ENCODE measurements at places on chromosomes 2 and 18. TPM values are rescaled to one million over a fixed set of nuclear protein-coding genes. Genes with fewer than 3 reads are reported as not detected.

The INHBB gene
- polyA plus RNA-seq, result 1.0 TPM

The MDH1B gene
- 0.95 TPM for polyA plus RNA-seq

The MOCOS gene
- not detected for polyA plus RNA-seq

The TNFRSF11A gene
- polyA plus RNA-seq, result 3.5 TPM

The SCN7A gene
- polyA plus RNA-seq, result 49.4 TPM

The EPG5 gene
- 17.0 TPM for polyA plus RNA-seq

The HOXD1 gene
- polyA plus RNA-seq, result 1.3 TPM

The MRPL53 gene
- polyA plus RNA-seq, result 57.8 TPM

The ALPI gene
- polyA plus RNA-seq, result not detected

The ASNSD1 gene
- polyA plus RNA-seq, result 39.5 TPM

The FAM117B gene
- 3.1 TPM for polyA plus RNA-seq

The CD8B2 gene
- polyA plus RNA-seq, result 0.11 TPM

The TANC1 gene
- 22.1 TPM for polyA plus RNA-seq

The CKAP2L gene
- 7.3 TPM for polyA plus RNA-seq

The SGPP2 gene
- 1.7 TPM for polyA plus RNA-seq

The PLB1 gene
- 1.8 TPM for polyA plus RNA-seq

The ERFE gene
- polyA plus RNA-seq, result 9.7 TPM

The RMND5A gene
- 38.2 TPM for polyA plus RNA-seq

The DSG1 gene
- polyA plus RNA-seq, result not detected

The BCL2 gene
- not detected for polyA plus RNA-seq

The NT5DC4 gene
- 1.5 TPM for polyA plus RNA-seq

The SLC38A11 gene
- polyA plus RNA-seq, result 0.50 TPM

The ANKRD30B gene
- polyA plus RNA-seq, result not detected

The ANKRD30BL gene
- polyA plus RNA-seq, result 0.12 TPM

The ALPP gene
- not detected for polyA plus RNA-seq

The CXCR2 gene
- polyA plus RNA-seq, result 0.31 TPM

The MERTK gene
- polyA plus RNA-seq, result 4.3 TPM

The PMAIP1 gene
- 23.0 TPM for polyA plus RNA-seq

The FBLN7 gene
- polyA plus RNA-seq, result 12.8 TPM

The KANSL3 gene
- polyA plus RNA-seq, result 34.2 TPM

The PROKR1 gene
- 1.1 TPM for polyA plus RNA-seq

The REG1B gene
- not detected for polyA plus RNA-seq

The ASB18 gene
- 5.2 TPM for polyA plus RNA-seq

The CDK15 gene
- polyA plus RNA-seq, result not detected

The GALNT1 gene
- 104 TPM for polyA plus RNA-seq

The SPEG gene
- polyA plus RNA-seq, result 164 TPM

The TMEM127 gene
- 27.7 TPM for polyA plus RNA-seq

The RNF152 gene
- 4.1 TPM for polyA plus RNA-seq

The OSR1 gene
- polyA plus RNA-seq, result 39.2 TPM

The BOLA3 gene
- 28.1 TPM for polyA plus RNA-seq

Measured in muscle of arm (tissue), 14 donors.